ENCODE measurements at places on chromosomes 2 and 18. TPM values are rescaled to one million over a fixed set of nuclear protein-coding genes. Genes with fewer than 3 reads are reported as not detected.

DNA sequence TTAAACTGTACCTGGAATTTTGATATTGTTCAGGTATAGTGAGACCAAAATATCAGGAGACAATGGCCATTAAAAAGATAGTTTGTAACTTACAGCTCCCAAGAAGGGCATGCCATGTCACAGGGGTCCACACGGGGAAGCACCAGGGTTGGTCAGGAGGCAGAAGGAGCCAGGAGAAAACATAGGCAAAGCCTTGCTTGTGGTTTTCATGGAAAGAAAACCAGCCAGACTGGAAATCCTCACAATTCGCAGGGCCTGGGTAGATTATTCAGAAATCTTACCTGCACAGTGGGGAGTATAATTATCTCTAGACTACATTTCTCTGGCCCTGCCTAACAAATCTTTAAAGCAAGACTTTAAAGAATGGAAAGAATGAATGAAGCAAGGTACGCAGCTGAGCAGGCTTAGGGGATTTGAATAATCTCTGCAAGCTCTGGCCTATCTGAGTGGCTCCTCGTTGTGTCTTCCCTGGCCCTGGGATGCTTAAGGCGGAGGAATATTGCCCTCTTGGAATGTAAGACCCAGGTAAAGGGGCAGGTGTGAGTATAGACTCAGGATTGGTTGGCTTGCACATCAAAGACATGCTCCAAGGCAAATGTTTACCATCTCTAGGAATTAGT lies 66.9 kb upstream of the CDC42EP3 start:
- no peak overlapping the region for H3K27ac ChIP-seq
- no peaks in the 10 kb centered on the region for H3K4me1 ChIP-seq
- H3K36me3 ChIP-seq: no peaks in the 10 kb centered on the region
- H3K4me3 ChIP-seq: no peak overlapping the region
- no peak for DNase-seq

GRCh38 chr2:216615298-216616082 lies 17.7 kb upstream of the IGFBP2 start:
- H3K4me3 ChIP-seq: no peak overlapping the region
- no peaks in the 10 kb centered on the region for H3K36me3 ChIP-seq
- H3K4me1 ChIP-seq: peaks cover 3% of the 10 kb centered on the region

- H3K4me3 ChIP-seq: no peak overlapping the region
- no peaks in the 10 kb centered on the region for H3K4me1 ChIP-seq
- no peaks in the 10 kb centered on the region for H3K27me3 ChIP-seq
- H3K36me3 ChIP-seq: no peaks in the 10 kb centered on the region
- H3K27ac ChIP-seq: no peak overlapping the region
These were observed 18.9 kb downstream of the PIK3C3 start for GRCh38 chr18:41973983-41974382.

DNA sequence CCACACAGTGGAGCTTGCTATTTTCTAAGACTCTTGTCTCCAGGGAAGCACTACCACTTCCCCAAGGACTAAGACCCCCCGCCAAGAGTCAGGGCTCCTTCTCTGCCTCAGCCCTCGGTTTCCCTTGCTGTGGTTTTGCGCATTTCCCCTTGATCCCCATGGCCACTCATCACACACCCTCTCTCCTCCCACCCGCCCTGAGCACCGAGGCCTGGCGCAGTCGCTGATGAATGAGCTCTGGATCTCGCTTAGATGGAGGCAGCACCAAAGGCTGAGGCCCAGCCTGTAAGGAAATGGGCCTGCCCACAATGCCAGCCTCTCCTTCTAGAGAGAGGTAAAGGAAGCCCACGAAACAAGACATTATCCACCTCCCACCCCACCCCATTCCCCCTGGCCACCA lies 96.9 kb downstream of the TNS1 start:
- H3K27ac ChIP-seq: no peak overlapping the region

Gene RAPGEF4
- total RNA-seq: 2.0 TPM

Gene MBD5
- 13.3 TPM for total RNA-seq

Gene CCDC121
- 2.2 TPM for total RNA-seq

DNA sequence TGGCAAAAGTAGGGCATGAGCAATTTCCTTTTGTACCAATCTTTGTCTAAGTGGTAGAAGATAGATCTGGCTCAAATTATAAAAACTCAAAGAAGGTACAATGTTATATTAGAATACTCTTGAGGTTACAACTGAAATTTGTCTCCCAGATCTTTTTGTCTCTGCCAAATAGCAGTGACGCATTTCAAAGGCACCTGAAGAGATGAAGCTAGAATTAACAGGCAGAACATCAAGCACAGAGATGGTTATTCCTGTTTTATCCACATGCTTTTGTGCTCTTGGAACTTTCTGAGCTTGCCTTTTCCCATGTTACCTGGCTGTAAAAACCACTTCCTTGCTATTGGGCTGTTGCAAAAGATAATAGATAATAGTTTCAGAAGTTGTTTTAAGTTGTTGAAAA lies 74.3 kb downstream of the GREB1L start:
- H3K27ac ChIP-seq: no peak overlapping the region
- H3K4me1 ChIP-seq: no peaks in the 10 kb centered on the region
- H3K36me3 ChIP-seq: no peaks in the 10 kb centered on the region
- DNase-seq: no peak
- H3K27me3 ChIP-seq: no peaks in the 10 kb centered on the region
- no peak overlapping the region for H3K4me3 ChIP-seq

- no peak for DNase-seq
- no peak overlapping the region for H3K4me3 ChIP-seq
These were observed 301.0 kb upstream of the MGAT5 start for GRCh38 chr2:133952896-133953295.

GRCh38 chr2:143705108-143705707 lies 576.0 kb downstream of the ARHGAP15 start:
- DNase-seq: no peak
- peaks cover 15% of the 10 kb centered on the region for H3K36me3 ChIP-seq

Data from thymus (tissue), 14 donors.